Left hindlimb (tissue), 1 donor: ENCODE measurements at places on chromosomes 6 and 20.

DNA sequence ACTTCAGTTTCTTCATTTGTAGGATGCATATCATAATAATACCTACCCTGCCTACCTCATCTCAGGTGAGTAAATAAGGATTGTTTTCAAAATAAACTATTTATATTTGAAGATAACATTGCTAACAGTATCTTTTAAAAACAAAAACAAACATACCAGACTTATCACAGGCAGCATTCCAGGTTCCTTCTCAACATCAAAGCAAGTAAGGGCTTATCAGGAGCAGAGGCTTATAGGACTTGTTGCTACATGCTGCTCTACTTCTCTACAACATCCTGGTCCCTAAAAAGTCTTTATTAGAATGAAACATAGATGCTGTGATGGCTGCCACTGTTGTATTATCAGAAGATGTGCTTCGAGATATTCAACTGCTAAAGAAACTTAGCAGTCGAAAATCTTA, 149.2 kb upstream of the PRDM1 start:
- no peak for DNase-seq

DNA sequence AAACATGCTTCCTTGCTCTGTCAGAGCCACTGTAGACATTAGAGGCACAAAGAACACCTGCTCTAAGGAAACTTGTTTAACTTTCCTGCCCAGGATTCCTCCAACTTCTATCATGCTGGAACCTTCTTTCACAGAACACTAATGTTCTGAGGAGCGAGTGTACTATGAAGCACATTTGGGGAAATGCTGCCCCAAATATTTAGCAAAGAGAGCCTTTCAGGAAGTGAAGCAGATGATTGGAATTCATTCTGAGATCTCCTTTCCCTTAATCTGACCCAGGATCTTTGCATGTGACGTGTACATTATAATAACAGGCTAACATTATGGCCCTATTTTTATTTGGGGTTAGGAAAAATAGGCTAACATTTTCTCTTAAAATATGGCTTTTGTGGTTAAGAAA, 21.0 kb upstream of the FYN start:
- DNase-seq: no peak

DNA sequence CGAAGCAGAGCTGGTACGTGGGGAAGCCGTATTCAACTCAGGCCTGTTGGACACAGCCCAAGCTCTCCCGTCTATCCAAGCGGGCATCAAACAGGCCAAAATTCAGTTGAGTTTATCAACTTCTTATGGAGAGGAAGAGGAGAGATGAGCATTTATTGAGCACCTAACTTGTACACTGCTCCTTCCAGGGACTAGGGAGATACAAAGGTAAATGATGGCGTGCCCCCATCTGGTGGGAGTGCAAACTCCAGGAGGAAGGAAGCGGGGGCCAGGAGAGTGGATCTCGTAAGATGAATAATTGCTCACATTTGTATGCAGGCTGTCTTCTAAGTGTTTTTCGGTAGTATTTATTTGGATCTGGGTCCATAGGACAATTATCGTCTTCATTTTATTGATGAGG, 146.6 kb downstream of the SOBP start:
- no peak for DNase-seq

GRCh38 chr6:96814625-96815024, 22.7 kb downstream of the GPR63 start:
- no peak for DNase-seq

- no peak for DNase-seq
These were observed 128.8 kb upstream of the QKI start for GRCh38 chr6:163285691-163286090.

DNA sequence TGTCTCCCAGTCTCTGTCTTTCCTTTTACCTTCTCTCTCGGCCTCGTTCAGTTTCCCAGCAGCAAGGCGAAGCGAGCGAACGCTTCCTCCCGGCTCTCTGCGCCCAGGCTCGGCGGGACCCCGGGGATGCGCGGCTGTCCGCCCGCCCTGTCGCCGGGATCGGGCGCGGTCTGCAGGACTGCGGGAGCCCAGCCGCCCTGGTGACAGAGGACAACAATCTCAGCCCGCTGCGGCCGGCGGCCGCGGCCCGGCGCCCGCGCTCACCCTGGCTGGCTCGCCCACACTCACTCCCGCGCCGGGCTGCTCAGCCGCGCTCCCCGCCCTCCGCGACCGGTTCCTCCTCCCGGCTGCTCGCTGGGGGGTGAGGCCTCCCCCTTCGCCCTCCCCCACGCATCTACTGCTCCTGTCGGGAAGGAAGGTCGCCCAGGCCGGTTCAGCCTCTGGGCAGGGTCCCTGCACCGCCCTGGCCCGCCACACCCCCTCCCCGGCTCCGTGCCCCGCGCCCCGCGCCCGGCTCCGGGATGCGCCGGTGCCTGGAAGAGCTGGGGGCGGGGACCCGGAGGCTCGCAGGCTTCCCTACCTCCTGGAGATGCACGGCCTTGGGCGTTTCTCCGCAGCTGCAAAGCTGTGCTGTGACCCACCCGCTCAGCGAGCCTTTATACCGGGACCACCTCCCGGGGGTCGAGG, 410 bp downstream of the SYNE1 start:
- DNase-seq: peak; percentile 43

- DNase-seq: no peak
These were observed 303.6 kb upstream of the FERMT1 start for GRCh38 chr20:6426287-6426891.

GRCh38 chr20:57735831-57736737, 26.3 kb upstream of the PMEPA1 start:
- no peak for DNase-seq

DNA sequence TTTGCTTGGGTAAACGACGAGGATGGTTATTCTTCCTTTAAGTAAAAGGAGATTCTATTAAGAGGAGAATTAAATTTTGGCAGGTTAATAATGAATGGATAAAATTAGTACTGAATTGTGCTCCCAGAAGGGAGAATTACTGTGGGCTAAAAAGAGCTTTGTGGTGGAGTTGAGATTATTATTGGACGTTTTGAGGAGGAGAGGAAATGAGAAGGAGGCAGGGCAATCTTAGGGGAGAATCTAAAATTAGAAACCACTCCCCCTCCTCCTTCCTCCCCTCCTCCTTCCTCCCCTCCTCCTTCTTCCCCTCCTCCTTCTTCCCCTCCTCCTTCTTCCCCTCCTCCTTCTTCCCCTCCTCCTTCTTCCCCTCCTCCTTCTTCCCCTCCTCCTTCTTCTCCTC, 331.8 kb downstream of the PRL start:
- DNase-seq: no peak

DNA sequence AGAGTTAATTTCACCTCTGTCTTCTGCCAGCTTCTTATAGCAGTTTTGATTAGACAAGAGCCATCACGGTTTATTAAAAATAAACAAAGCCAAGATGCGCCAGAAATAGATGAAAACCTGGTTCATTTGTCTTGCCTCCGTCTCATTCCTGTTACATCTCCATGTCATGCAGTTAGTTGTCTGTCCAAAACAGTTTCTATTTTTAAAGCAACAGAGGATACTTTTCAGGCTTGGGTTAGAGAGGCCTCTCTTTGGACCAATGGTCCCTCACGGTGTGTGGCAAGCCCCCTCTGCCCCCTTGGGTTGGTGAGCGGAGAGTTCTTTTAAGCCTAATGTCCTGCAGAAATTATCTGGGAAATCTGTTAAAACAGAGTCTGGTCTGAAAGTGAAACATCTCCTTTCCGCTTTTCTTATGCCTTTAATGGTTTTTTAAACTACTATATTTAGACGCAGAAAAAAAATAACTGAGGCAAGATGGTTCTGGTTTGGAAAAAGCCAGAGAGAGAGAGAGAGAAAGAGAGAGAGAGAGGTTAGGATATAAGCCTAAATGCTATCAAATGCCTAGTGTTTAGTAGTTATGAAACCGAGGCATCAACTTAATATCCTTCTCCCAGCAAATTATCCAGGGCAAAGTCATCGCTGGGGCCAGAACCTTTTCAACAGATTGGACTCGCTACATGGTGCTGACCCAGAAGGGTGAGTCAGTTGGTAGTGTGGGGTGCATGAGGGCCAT, 64.5 kb downstream of the ZDHHC14 start:
- no peak for DNase-seq

- DNase-seq: no peak
These were observed 109.6 kb upstream of the RPS6KA2 start for GRCh38 chr6:166736634-166737033.

GRCh38 chr6:141562186-141562811, 570.4 kb upstream of the GJE1 start:
- DNase-seq: peak; percentile 48
